ENCODE measurements at places on chromosomes 3 and 15.

- DNase-seq: no peak
These were observed 20.0 kb upstream of the PLCL2 start for GRCh38 chr3:16864610-16865313.

DNA sequence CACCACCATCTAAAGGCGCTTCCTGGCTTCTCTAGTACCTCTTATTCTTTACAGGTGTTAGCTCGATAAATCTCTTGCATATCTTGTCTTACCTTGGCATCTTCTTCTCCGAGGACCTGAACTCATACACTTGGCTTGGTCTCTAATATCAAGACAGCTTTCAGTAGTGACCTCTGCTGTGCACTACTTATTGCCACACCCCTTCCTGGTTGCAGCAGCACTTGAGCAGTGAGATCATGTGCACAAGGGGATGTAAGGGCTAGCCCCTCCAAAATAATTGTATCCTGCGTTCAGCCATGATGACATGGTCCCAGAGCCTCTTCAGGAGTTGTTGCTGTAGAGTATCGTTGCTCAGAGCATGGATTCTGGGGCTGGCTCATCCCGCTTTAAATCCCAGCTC, 1.3 kb upstream of the PLA1A start:
- no peak for DNase-seq

- DNase-seq: no peak
These were observed 27.6 kb downstream of the MEX3B start for GRCh38 chr15:82018201-82018600.

- DNase-seq: no peak
These were observed 79.8 kb downstream of the FOXP1 start for GRCh38 chr3:71503525-71504249.

DNA sequence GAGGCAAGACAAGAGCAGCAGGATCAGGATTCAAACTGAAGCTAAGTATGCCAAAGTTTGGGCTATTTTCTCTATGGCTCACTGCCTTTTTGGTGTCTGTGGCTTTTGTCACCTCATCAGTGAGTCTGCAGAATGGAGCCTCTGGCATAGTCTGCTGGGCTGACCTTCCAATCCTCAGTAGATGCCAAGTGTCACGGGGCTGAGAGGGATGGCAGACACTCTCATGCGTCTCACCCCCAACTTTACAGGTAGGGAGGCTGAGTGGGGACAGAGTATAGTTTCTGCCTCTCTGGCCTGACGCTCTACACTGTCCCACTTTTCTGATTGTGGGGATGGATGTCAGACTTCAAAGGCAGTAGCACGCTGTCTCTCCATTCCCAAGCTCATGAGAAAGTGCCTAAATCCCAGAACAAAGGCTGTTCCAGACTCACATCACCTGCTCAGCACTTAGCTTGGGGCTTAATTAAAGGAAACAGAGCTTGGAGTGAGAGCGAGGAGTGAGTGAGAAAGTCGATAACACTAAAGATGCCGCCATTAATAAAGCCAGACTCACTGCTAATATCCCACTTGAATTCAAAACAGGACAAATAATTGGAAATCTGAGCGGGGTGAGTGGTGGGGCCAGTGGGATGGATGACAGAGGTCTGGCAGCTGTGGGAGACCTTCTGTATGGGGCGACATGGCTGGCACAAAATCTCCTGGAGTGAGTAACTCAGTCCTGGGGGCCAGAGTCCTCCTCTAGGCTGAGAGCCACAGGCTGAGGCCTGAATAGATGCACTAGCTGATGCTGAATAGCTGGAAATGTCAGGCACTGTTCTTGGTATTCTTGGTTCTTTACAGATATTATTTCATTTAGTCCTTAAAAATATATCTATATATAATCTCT, 78.4 kb upstream of the MRPS22 start:
- no peak for DNase-seq

- DNase-seq: no peak
These were observed 377.8 kb downstream of the KCNH8 start for GRCh38 chr3:19526071-19526470.

- no peak for DNase-seq
These were observed 27.9 kb downstream of the CYP8B1 start for GRCh38 chr3:42847731-42848130.

DNA sequence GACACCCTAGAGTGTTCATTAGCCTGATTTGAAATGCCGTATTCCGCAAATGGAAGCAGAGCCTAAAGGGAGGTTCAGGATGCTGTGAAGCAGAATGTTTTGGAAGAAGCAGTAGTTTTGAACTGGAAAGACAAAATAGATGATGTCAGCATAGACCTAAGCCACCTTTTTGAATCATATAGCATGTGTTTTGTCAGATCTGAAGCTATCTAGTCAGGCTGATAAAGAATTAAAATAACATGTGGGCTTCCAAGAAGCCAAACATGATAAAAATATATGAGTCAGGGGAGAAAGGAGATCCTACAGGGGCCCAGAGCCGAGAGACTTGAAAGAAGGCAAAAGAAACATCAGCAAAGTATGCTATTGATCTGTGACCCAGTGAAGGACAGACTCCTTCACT, 47.2 kb upstream of the RASA2 start:
- no peak for DNase-seq

GRCh38 chr3:157614896-157615295, 111.7 kb upstream of the VEPH1 start:
- no peak for DNase-seq

DNA sequence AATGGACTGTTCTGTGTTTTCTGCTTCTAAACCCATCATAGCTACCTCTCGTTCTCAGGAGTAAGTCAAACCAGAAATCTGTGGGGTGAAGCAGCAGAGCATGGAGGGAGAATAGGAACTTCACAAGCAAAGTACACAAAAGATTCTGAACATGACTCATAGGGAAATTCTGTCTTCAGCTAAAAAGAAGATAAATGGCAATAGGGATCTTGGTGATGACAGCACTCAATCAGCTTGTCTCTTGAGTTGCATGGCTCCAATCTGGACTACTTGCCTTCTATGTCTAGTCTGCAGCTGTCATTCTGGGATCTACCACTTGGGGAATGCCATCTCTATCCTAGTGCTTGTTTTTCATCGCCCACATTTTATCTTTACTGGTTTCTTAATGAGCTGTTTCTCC, 13.5 kb upstream of the GRAMD1C start:
- DNase-seq: no peak

DNA sequence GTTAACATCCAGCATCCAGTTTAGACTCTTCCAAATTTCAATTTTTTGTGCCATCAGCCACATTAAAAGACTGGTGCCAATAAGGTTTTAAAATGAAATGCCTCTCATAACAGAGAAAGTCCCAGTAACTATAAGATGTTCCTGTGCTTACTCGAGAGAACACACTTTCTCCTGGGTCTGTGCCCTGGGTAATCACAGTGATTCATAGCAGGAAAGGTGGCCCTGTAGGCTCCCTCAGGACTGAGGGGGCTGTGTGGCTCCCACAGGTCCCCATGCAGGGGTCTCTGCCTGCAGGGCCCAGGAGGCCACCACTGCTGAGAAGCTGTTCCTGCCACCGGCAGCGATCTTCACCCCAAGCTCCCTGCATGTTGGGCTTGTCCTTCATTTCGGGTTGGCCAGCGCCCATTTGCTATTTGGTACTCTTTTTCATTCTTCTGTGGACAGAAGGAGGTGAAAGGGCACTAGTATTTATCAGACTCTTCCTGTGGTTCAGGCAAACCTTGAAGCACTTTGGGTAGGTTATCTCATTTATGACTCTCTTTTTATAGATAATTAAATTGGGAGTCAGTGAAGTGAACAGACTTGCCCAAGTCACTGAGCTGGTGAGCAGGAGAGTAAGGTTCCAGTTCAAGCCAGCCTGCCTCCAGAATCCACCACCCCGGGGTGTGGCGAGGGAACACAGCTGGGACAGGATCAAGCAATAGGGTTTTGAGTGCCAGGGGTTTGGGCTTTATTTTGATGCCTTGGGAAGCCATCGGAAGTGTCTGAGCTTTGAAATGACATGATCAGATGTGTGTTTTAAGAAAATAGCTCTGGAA, 44.2 kb upstream of the PLXNA1 start:
- DNase-seq: no peak
